ENCODE measurements at places on chromosomes 1 and 21.

DNA sequence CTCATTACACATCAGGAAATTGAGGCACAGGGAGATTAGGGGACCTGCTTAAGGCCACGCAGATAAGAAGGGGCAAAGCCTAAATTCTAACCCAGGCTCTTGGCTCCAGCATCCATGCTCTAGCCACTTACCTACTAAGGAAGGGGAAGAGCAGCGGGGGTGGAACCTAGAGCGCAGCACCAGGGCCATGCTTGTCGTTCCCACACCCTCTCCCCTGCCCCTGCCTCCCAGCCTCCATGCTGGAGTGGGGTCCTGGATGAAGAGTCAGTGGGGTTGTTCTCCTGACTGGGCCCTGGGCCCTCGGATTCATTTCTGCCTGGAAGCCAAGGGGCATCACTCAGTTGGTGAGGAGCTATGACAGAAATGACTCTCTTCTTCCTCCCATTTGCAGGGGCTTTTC is 133.3 kb downstream of the FOXD2 start:
- DNase-seq = no peak

GRCh38 chr1:82263396-82263795 is 462.7 kb downstream of the ADGRL2 start:
- DNase-seq = no peak

GRCh38 chr1:189315035-189315901 is 1162.4 kb downstream of the BRINP3 start:
- DNase-seq = no peak

DNA sequence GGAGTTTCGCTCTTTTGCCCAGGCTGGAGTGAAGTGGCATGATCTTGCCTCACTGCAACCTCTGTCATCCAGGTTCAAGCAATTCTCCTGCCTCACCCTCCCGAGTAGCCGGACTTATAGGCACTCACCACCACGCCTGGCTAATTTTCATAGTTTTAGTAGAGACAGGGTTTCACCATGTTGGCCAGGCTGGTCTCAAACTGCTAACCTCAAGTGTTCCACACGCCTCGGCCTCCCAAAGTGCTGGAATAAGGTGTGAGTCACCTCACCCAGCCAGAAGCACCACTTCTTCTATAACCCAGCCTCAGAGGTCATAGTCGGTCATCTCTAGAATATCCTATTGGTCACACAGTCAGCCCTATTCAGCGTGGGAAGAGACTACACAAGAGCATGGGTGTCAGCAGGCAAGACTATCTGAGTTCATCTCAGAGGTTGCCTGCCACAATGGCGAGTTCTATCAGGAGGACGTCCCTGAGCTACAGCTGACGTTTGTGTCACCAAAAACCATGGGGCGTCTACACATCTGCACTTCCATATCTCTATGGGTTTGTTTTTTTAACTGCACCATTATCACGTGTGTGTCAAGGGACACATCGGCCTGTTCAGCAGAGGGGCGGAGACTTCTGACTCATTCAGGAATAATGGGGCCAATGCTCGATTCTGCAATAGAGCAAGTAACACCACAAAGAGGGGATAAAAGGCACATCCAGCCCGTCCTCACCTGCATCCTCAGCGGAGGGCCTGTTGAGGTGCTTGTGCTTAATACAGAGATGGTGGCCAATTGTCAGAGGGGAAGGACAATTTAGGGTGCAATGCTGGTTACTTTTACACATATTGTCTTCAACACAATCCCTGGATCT is 256.3 kb upstream of the IRF2BP2 start:
- DNase-seq = no peak

- DNase-seq = no peak
Observed at GRCh38 chr1:99535470-99536164, 110.3 kb upstream of the PALMD start.

GRCh38 chr1:92795166-92795565 is 10.3 kb upstream of the EVI5 start:
- no peak for DNase-seq

DNA sequence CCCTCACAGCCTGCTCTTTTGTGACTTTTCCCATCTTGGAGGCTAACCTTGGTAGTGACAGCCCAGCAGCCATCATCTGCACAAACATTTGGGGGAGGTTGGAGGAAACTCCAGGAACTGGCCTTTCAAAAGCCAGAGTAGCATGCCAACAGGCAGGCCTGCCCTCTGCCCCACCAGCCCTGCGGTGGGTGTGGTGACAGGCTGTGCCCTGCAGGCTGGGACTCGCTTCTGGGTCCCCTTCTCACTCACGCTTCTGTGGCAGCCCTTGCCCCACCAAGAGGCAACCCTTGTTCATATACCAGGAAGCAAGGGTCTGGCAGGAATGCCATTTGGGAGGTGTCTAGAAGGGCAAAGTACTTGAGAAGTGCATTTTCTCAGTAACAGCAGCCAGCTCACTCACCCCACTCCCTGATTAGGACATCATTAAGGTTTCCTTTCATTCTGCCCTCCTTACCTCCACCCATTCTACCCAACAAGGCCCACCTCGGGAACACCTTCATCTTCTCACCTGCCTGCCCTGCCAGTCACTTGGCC is 20.8 kb upstream of the FAM3B start:
- DNase-seq = no peak

DNA sequence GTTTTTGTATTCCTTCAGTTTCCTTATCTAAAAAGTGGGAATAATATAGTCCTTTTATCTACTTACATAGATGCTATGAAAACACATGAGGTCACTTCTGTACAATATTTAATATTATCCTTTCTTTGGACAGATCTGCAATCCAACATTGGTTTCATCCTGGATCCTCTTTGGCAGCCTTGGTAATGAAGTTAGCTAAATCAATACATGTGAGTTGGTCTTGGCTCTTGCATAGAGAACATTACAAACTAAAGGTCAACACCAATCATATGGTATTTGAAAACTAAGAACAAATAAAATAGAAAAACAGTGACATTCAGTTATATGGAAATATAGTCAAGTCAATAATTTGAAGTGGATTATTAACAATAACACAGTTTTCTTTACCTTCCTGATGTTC is 3.2 kb upstream of the EDEM3 start:
- DNase-seq = no peak

GRCh38 chr1:230145953-230146476 is 79.0 kb downstream of the GALNT2 start:
- no peak for DNase-seq

DNA sequence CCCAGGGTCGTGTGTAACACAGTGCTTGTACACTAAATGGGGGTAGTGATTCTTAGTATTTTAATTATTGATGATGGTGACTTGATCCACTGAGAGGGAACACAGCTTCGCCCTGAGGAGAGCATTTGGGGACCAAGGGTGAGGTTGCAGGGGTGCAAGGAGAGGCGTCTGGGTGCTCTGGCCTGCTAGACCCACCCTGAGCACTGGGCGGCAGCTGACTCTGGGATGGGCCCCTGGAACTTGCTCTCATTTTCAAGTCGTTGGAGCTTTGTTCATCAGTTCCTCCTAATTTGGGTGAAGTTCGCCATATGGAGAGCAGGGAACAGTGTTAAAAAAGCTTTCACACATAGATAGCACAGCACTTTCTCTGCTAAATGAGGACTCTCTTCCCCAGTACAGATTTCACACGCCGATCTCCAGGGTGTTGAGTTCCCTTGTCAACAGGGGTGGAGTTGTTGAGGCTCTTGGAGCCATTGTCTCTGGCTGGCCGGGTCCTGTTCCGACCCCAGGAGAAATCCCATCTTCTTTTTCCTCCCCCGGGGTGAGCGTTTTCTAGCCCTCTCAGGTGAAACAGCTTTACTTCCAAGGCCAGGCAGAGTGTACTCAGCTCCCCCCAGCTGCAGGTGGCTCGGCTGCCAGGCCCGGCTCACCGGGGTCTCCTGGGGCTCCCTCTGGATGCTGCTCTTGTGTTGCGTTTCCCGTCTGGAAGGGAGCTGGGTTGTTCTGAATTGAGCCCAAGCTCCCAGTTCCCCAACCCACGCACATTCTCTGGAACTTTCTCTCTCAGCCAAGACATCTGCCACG is 367.4 kb downstream of the RPS6KC1 start:
- no peak for DNase-seq

DNA sequence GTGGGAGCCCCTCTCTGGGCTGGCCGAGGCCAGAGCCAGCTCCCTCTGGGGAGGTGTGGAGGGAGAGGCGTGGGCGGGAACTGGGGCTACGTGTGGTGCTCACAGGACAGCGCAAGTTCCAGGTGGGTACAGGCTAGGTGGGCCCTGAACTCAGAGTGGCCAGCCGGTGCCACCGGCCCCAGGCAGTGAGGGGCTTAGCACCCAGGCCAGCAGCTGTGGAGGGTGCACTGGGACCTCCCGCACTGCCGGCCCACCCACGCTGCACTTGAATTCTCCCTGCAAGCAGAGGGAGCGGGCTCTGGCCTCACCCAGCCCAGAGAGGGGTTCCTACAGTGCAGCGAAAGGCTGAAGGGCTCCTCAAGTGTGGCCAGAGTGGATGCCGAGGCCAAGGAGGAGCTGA is 20.2 kb downstream of the PRAMEF20 start:
- no peak for DNase-seq

- DNase-seq = no peak
Observed at GRCh38 chr1:212752934-212753497, 38.6 kb downstream of the NSL1 start.

DNA sequence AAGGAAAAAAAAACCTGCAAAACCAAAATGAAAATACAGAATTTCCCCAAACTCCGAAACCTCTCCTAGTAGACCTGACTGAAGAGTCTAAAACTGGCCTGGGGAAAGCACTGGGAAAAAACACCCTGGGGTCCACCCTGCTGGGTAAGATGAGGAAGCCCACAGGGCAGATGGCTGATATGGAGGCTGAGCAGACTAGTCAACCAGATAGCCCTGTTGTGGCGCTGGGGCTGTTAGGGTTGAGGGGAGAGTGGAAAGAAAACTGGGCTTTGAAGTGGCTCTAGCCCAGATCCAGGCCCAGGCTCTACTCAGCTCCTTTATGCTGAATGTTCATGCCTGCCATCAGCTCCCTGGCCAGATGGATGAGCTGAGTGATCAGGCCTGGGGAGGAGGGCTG is 6.8 kb upstream of the SLAMF1 start:
- no peak for DNase-seq

- no peak for DNase-seq
Observed at GRCh38 chr1:184329962-184330868, 56.6 kb upstream of the C1orf21 start.

- no peak for DNase-seq
Observed at GRCh38 chr1:67058242-67058641, 4.3 kb upstream of the SLC35D1 start.

DNA sequence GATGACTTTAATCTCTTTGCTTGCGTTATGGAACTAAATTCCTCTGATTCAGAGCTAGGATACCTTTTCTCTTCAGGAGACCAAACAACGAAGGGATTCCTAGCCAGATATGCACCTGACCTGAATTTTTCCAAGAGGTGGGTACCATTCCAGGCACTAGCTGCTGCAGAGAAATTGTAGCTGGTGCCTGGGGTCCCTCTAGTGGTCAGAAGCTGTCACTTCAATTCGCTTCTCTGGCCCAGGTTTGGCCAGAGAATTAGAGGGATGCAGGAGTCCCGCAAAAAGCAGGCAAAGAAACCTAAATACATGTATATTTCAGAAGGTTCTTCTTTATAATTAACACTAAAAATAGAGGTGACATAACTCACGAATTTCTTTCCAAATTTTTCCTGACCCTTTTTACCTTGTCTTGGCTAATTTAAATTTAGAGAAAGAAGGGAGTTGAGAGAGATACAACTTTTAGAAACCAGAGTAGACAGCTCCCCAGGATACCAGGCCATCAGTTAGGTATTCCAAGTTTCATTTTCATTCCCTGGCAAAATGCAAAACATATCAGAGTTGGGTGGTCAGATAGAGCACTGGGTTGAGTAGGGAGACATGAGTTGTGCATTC is 9.6 kb downstream of the ACKR1 start:
- DNase-seq = no peak

GRCh38 chr1:147083919-147084272 is 88.4 kb downstream of the PRKAB2 start:
- DNase-seq = no peak

DNA sequence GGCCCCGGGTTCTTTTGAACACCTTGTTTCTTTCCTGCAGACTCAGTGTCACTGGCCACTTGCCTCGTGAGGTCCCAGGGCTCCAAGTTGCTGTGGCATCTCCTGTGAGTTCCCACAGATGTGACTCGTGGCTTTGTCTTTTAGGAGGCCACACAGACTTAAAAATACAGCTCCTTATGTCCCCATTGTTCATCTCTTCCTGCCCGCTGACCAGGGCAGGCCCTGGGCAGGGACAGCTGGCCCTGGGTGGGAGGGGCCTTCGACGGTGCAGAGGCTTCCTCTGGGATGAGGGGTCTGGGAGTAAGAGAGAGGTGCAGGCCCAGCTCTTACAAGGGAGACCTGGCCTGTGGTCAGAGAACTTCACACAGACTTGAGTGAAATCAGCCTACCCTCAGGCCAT is 15.6 kb downstream of the LDLRAP1 start:
- no peak for DNase-seq

GRCh38 chr21:41011951-41012366 is 156.0 kb upstream of the BACE2 start:
- no peak for DNase-seq

- no peak for DNase-seq
Observed at GRCh38 chr1:178048883-178049282, 45.0 kb upstream of the RASAL2 start.

DNA sequence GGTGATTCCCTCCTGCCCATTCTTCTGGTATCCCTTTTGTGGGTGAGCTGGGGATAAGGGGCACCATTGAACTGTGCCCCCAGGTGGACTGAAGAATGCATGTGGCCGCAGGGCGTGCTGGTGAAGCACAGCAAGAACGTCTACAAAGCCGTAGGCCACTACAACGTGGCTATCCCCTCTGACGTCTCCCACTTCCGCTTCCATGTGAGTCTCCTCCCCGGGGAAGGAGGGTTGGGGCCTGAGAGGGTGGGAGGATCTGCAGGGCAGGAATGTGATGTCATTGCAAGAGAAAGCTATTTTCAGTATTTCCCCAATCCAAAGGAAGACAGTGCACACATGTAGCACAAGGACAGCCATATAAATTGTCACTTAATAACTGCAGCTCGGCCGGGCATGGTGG is 7.5 kb upstream of the KPNA6 start:
- DNase-seq = no peak

DNA sequence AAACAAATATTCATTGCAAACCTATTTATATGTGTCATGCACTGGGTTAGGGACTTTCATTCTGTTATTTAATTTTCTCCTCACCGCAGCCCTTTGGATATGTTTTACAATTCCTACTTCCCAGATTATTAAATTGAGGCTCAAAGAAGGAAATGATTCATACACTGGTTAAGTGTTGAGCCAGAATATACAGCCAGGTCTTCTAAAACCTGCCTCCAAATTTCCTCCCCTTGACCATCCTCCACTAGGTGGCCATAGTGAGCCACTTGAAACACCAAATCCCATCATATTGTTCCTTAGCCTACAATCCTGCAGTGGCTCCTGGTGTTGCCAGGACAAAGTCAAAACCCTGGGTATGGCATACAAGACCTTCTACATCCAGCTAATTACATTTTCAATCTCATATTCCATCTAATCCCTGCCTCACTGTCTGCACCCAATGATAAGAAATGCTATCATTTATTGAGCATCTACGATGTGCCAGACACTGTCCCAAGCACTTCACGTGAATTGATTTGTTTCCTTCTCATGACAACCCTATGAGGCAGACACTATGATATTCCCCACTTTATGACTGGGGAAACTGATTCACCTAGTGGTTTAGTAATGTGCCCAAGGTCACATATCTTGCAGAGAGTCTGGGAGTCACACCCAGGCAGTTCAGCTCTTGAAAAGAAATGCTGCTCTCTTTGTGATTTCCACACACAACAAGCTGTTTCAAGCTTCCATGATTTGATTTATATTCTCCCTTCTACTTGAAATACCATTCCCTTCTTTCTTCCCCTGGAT is 23.6 kb upstream of the KIRREL1 start:
- no peak for DNase-seq
